ENCODE measurements at places on chromosomes 7 and 10.
A peak's percentile ranks its signal among the peaks of the same experiment; 100 is the strongest.

- DNase-seq, result no peak
These were observed 71.4 kb downstream of the WDR37 start for GRCh38 chr10:1127629-1128028.

DNA sequence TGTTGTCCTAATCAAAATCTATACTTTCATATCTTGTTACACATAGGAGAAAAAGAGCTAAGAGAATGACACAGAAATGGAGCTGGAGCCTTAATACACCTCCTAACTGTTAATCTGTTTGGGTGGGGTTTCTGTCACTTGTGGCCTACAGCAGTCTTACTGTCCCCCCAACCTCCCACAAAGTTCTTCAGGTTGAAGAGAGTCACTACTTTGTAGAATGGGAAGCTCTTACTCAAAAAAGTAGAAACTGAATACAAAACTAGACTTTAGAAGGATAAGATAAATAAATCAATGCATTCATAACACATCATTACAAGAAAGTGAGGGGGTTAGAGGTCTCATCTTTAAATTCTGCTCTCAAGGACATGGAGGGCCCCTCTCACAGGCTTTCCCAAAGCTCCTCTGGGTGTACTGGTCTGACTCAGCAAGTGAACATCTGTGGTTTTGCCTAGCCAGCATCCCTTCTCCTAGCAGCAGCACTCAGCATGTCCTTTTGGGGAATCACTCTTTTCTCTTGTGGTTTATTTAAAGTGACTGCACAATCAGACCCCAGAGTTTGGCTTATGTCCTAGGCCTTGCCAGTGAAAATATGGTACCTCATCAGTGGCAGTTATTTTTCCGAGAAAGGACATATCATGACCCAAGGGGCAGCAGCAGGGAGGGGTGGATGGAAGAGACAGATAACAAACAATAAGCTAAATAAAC, 2.0 kb upstream of the BLVRA start:
- DNase-seq, result no peak

GRCh38 chr7:106125417-106125816, 13.3 kb upstream of the SYPL1 start:
- no peak for DNase-seq

DNA sequence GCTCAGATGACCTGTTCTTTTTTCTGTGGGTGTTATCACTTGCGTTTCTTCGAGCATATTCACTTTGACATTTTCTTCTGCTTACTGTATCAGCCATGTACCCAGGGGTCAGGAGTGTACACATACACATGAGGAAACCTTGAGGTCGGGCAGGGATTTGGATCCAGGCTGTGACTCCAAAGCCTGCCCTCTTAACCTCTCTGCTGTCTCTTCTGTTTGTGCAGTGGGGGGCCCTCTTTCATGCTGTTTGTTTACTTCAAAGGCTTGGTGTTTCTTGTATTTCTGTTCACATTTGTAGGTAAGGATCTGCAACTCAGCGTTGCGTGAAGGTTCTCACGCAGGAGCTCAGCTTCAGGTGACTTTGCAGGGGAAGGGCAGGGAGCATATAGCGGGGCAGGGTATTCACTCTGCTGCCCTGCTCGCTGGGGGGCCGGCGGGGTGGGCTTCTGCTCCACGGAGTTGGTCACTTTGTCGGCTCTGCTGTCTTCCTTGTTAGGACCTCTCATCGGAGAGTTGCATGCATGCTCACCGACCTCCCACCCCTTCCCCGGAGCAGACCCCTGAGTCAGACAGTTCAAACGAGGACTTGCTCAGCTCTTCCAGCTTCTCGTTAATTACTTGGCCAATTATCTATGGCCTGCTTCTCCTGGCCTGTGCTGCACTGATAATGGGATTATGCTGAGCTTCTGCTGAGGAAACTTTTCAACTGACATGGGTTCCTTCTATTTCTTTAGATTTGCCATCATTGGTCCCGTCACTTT, 77.5 kb downstream of the SDK1 start:
- DNase-seq, result no peak

DNA sequence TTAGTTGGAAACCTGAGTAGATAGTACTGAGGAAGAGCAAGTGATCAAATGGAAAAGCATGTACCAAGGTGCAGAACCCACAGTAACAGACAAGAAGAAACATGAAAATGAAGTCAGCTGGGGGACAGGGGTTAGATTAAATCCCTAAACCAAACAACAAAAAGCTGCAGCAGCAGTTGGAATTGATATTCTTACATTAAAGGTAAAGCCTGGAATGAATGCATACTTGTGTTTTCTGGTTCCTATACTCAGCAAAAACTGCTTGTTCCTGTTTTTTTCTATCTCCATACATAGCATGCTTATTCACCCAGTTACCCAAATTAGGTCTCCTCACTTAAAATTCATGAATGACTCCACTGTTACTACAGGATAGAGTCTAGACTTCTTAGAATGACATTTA, 92.4 kb downstream of the TPST1 start:
- DNase-seq, result no peak

GRCh38 chr7:28992798-28993197, 34.7 kb upstream of the TRIL start:
- DNase-seq, result no peak

GRCh38 chr7:148116195-148116594, 474.4 kb upstream of the C7orf33 start:
- no peak for DNase-seq

GRCh38 chr7:132112657-132113056, 463.6 kb downstream of the PLXNA4 start:
- DNase-seq, result no peak

DNA sequence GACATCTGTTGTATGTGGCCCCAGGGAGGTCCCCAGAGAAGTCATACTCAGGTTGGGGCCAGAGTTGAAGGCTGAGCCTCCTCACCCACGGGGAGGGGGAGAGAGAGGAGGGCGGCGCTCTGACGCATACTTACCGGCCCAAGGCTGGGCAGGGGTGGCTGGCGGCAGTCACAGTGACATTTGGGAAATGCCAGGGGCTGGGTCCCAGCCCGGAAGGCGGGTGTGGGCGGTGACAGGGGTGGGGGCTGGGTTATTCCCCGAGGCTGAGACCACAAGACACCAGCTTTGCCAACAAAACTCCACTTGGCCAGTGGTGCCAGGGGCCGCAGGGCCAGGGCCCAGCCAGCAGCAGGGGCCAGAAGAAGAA, 41.1 kb downstream of the RASGEF1A start:
- no peak for DNase-seq

DNA sequence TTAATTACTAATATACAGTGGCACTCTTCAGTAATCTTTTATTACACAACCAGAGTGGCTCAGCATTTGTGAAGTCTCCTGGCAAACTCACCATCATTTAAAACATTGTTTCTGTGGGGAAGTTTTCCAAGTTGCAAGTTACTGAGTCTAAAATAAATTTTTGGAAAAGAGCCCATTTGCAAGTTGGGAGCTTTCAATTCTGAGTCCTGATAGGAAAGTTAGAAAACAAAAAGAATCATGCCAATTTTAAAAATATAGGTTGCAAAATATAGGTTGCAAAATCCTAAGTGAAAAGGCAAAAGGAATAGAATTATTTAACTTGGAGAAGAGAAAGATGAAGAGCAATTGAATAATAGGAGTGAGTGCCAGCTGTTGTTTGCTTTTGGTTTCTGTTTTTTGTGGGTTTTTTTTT, 378.8 kb upstream of the C7orf33 start:
- no peak for DNase-seq

DNA sequence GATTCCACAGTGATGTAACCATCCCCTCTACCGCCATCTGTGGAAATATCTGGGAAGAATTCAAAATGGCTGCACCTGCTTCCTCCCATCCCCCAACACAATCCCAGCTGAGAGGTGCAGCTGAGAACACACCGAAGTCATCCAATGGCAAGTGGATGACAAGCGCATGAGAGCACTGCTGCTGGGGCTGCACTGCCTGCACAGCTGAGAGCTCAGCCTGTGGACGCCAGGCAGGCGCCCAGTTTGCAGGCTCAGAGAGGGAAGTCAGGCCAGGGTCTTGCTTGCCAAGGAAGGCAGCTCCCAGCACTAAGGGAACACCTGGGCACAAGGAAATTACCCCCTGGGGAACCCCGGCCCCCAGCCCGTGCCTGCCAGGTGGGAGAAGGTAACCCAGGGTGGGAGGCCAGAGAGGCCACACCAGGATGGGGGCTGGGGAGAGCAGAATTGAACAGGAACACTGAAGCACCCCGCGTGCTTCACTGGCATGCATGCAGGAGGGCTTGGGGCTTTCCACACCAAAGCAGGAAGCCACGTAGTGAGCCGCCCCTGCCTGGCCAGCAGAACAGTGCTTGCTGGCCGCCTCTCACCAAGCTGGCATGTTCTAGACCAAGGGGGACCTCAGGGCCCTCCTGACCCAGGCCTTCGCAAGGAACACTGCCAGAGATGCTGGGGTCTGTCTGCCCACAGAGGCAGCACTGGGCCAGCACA, 46.2 kb downstream of the FAM53B start:
- peak; percentile 29 for DNase-seq

DNA sequence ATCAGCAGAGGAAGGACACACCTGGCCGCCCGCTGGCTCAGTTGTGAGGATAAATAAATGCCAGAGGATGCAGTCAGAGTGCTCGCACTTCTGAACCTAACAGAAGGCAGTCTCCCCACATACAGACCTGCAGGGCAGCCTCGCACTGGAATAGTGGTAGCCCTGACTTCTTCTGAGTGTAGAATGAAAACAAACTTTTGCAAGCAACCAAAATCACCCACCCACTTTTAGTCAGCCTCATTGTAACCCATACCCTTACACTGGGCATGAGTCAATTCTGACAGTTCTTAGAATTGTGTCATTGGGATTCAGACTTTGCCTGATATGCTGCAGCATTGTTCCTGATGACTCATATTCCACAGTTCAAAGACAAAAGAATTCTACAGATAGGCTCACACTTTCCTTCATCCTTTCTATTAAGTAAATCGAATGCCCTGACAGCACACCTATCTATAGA, 167.0 kb upstream of the CDK1 start:
- DNase-seq, result no peak

DNA sequence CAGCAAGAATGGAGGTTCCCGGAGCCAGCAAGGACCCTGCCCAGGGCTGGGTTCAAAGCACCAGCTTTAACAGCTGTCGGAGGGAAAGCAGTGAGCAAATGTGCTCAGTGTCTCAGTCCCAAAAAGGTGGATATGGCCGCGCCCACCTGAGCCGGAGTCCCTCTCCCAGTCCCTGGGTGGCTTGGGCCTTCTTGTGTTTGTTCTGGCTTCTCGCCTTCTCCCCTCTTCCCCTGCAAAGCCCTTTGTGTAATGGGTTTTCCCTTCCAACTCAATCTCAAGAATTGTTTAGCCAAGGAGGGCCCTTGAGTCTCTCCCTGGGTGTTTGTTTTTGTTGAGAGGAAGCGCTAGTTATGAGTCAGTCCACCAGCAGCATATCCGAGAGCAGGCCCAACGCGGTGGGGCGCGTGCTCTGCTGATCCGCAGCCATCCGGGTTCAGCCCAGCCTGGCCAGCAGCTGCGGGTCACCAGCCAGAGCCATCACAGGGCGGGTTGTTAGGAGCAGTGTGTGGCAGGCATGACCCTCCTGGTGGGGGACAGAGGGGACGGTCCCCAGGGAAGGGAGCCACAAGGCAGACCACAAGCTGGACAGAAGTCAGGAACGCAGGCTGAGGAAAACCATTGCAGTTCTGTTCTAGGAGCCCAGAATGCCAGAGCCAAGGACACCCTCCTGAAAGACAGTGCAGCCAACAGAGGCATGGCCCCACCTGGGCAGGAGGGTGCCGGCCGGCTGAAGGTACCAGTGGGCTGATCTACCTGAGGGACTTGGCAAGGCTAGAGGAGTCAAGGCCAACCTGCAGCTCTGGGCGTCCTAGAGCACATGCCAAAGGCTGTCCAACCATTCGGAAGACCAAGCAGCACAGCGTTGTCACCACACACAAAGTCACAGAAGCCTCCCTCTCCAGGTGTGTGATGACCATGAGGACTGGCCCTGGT, 21.3 kb downstream of the CALML3 start:
- DNase-seq, result no peak

DNA sequence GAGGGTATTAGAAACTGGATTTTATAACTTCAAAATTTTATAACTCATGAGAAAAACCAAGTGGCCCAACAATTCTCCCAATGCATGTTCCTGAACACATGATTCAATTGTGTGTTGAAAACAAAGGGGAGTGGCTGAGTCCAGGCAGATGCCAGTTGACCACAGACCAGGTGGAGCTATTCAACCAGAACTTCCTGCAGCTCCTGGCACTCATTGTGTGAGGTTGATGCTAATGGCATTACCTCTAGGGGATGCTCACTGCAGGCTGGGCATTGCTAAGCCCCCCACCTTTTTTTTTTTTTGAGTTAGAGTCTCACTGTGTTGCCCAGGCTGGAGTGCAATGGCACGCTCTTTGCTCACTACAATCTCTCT, 20.3 kb downstream of the MYOF start:
- no peak for DNase-seq

GRCh38 chr7:65809982-65810288, 62.9 kb upstream of the VKORC1L1 start:
- DNase-seq, result no peak

DNA sequence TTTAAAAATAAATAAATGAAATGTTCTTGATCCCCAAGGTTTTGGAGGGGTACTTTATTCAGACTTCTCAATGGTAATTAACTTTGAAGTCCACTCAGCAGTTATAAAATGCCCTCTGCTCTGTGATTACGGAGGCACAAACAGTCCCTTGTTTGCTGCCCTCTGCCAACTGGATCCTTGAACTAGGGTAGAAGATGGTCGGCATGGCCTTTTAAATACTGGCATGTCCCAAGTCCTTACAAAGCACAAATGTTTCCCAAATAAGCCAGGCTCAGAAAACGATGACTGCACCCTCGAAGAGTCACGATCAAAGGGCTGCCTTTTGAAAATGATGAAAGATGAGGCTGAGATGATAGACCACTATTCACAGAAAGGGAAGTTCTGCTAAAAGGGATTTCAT, 47.0 kb downstream of the GFRA1 start:
- DNase-seq, result no peak

- DNase-seq, result no peak
These were observed 96.9 kb downstream of the SORBS1 start for GRCh38 chr10:95464280-95464679.

Measured in stimulated activated naive CD4-positive, alpha-beta T cell (primary cell).